Fibroblast of the aortic adventitia (primary cell): ENCODE measurements at places on chromosomes 1 and 21.

DNA sequence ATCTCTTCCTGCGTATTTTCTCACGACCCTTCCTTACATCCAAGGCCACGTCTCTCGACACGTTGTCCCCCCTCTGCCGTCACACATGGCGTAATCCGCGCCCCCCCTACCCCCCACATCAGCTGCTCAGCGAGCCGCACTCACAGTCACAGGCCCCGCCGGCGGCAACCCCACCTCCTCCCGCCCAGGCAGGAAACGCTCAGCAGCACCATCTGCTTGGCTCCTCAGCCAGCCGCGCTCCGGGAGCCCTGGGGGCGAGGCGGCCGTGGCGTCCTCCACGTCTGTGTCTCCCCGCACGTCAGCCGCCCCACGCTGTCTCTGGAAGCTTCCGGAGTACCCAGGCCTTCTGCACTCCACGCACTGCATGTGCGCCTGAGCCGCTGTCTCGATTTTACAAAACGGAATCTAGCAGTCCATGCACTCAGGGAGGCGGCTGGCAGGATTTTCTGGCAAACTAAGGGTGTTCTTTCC lies 64.6 kb downstream of the SIK1 start:
- DNase-seq, result peak; percentile 29

GRCh38 chr1:26278724-26279455 lies 996 bp upstream of the SH3BGRL3 start:
- peak; percentile 62 for DNase-seq

- DNase-seq, result peak; percentile 65
These were observed 202.9 kb downstream of the NCAM2 start for GRCh38 chr21:21200939-21201615.

GRCh38 chr1:222006715-222007114 lies 264.8 kb upstream of the DUSP10 start:
- DNase-seq, result no peak
